ENCODE measurements at places on chromosomes 7 and 10.

- DNase-seq, result peak; percentile 65
These were observed 9.9 kb upstream of the SRRM3 start for GRCh38 chr7:76191783-76192240.

DNA sequence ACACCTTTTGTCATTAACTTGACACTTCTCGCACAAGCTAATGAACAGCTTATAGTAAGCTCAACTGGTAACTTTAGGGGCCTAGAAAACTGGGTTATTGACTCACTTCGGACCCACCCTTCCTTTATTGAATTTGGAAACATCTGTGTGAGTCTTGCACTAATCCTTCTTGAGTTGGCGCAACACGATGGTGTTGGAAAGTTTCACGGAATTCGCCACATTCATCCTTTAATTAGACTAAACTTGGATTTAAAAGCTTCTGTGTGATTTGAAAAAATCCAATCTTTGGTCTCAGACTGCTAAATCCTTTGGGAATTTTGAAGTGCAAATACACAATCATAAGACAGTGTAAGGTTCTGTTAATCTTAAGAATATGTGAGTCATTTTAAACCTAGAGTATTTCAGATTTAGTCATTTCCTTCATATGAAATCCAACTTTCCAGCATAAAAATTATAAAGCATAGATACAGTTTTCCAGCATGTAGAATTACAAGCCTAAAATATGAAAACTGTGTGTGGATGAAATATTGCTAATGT, 15.1 kb downstream of the FZD8 start:
- no peak for DNase-seq

DNA sequence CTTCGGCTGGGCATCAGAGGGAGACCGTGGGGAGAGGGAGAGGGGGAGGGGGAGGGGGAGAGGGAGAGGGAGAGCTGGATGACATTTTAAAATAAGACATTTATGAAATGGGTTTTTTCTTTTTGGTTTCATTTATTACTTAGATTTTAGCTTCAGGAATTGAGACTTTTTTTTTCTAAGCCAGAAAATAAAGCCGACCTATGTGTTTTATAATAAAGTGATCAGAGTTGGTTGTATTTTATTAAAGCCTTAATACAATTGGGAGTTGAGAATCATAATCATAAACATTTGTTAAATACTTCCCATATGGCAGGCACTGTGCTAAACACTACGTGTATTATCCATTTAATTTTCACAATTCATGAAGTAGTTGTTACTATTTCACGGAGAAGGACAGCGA, 70.2 kb downstream of the INPP5F start:
- DNase-seq, result no peak

DNA sequence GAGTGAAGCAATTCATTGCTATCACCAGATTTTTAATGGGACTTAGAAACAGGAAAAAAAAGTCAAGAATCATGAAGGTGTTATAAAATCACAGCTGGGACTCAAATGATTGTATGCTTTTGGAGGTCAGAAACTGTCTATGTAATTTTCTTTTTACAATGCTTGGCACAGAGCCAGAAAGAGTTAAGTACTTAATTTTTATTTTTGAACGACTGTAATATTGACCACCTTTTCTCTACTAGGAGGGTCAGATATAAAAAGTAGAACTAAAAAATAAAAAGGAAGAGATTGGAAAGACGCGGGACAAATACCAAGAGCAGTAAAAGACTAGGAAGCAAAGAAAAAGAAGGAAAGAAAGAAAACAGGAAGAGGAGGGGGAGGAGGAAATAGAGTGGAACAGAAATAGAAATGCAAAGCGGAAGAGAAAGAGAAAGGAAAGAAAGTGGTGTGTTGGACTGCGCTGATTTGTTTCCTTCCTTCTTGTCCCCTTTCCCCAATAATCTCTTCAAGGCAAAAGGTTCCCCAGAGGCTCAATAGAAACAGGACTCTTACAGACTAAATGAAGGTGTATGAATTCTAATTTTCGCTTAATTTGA, 23.2 kb upstream of the C1GALT1 start:
- DNase-seq, result peak; percentile 44

DNA sequence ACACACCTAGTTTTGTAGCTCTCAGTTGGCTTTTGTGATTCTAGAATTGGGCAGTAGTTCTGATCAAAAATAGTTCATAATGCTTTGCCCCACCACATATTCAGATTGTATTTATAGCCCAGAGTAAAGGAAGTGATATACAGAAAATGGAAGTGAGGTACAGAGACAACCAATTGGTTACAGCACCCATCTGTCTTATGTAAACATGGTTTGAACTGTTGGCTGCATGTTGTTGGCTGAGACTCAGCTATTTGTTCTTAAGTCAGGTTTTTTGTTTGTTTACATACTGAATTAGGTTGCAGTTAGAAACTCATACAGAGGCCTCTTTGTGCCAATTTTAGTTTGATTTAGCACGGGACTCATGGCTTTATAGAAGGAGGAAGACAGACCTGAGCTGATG, 158.9 kb upstream of the GPR26 start:
- DNase-seq, result no peak

DNA sequence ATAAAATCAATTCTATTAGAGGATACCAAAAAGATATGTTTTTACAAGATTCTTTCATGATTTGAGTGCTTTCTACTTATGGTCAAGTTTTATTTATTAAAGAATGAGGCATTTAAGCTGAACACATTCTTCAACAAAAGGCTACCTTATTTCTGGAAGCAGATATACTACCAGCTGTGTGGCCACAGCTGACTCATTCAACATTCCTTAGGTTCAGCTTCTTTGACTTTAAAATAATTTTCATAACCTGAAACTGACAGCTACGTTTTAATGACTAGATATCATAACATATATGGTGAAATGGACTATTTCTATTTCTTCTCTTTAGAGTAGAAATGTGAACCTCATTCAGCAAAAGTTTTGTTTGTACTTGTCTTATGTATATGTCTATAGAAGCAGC, 414.2 kb upstream of the SEMA3C start:
- no peak for DNase-seq

DNA sequence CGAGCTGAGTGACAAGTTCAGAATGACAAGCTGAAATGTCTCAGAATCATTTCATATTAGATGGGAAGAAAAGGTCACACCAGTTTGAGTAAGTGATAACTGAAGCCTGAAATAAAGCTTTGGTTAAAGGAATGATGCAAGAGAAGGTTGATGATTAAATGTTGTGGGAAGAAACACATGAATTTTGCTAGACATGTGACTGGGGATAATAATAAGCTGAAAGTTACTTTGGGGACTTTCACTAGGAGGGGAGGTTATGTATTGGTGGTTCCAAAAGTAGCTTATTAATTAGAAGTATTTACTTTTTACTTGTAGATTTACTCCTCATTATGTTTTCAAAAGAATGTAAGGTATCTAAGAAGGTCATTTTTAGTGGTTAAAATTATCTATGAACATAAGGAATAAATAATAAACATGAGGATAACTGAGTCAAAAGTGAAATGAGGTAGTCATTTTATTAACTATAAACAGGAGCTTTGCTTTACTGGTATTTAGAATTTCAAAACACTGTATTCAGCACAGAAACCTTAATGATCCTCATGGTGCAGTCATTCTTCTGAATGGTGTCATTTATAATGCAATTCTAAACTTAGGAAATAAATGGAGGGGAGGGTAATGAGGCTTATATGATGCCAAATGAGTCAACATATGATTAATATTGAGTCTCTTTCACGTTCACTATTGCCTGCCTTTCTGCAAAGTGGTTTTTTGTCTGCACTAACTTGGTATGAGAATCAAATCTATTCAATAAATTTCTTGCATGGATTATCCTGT, 63.7 kb downstream of the PRKG1 start:
- no peak for DNase-seq

- no peak for DNase-seq
These were observed 34.2 kb downstream of the ADRB1 start for GRCh38 chr10:114077815-114078219.

DNA sequence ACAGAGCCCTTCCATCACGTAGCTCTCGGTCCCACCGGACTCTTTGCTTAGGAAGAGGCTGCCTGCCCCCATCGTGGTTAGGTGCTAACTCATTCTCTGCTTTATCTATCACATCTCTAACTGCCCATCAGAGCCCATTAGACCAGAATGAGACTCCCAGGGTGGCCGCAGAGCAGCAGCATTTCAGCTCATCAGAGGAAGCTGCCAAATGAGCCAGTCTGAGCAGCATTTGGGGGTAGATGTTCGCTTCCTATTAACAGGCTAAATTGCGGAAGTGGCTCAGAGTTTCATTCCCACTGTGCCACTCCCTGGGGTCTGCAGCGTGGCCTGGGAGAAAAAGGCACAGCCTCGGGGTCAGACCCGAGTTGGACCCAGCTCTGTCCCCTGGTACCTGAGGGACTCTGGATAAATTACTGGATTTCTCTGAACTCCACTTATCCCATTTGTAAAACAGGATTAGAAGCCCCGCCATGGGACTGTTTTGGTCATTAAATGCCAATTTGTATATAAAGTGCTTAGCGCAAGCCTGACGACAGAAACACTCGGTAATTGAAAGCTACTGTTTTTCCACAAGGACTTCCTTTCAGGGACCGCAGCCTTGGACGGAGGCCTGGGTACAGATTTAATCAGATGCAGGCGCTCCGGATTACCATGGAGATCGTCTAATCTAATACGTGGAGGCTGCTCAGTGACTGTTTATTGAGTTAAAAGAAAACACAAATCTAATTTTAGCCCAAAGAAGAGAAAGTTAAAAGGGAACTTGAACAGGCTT, 73.8 kb upstream of the PRLHR start:
- peak; percentile 45 for DNase-seq

GRCh38 chr10:132449051-132449810, 52.2 kb downstream of the PWWP2B start:
- DNase-seq, result peak; percentile 76

DNA sequence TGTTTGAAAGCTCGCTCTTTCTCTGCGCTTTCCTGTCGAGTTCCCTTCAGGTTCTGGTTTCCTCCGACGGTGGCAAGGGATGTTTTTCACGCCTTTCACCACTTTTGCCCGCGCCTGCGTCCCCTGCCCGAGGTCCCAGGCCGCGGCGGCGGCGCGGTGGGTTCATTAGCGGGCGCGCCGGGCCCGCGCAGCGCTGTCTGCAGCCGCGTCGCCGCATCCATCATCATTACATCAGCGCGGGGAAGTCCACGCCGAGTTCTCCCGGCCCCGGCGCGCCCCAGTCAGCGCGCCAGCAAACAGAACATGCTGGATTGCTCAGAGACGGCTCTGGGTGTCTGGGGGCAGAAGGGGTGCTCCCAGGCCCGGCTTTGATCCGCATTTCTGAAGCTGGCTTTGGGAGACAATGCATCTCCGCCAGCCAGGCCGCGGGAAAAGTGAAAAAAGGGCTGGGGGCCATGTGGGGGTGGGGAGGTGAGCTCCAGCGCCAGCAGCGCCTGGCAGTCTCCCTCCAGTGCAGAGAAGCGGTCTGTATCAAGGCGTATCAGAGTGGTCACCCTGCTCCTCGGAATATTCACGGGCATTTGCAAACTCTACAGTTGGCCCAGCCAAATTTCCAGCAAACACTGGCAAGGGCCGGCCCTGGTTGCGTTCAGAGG, 8.9 kb downstream of the GLI3 start:
- DNase-seq, result no peak

DNA sequence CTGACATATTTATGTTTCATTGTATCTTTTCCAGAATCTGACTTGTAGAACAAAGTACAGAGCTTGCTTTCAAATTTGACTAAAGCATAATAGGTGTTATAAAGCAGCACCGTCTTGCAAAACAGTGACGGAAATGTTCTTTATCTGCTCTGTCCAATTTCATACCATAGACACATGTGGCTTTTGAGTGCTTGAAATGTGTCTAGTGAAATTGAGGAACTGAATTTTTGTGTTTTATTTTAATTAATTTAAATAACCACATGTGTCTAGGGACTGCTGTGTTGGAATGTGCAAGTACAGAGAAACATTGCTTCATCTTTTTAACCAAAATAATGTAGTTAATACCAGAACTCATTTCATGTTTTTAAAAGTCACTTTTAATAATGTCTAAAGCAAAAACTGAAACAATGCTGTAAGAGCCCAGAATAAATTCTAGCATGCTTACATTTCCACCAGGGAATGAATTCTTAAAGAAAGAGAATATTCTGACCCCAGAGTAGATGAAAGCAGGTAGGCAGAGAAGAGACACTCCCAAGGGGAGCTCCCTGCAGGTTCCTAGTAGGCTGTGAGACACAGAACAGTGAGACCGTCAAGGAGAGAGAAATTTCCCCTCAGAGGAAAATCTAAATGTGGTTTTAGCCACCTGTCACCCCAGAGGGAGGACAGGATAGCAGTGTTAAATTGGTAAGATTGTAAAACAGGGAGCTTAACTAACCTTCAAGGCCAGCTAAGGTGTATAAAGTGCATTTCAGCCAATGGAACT, 175.3 kb upstream of the KMT2E start:
- DNase-seq, result no peak

DNA sequence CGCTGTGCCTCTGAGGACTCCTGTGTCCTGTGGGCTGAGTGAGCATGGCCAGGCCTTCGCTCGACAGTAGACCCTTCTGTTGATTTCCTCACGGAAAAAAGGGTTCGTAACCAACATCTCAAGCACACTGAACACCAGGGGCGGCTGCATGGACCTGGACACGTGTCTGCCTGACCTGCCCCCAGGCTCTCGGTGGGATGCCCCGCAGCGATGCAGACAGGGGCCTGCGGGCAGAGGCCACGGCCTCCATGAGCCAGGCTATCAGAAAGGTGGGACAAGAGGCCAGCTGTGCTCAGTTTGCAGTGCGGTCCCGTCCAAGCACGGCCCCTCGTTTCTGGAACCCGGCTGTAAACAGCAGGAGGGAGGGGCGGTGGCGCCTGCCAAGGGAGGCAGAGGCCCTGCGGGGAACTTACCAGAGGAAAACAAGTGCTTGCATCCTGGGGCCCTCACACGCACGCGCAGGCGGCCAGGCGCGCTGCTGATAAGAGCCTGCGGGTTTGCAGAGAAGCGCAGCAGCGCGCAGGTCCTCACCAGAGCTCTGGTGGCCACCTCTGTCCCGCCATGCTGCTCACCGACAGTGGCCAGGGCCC, 10.6 kb downstream of the GPR146 start:
- DNase-seq, result no peak

DNA sequence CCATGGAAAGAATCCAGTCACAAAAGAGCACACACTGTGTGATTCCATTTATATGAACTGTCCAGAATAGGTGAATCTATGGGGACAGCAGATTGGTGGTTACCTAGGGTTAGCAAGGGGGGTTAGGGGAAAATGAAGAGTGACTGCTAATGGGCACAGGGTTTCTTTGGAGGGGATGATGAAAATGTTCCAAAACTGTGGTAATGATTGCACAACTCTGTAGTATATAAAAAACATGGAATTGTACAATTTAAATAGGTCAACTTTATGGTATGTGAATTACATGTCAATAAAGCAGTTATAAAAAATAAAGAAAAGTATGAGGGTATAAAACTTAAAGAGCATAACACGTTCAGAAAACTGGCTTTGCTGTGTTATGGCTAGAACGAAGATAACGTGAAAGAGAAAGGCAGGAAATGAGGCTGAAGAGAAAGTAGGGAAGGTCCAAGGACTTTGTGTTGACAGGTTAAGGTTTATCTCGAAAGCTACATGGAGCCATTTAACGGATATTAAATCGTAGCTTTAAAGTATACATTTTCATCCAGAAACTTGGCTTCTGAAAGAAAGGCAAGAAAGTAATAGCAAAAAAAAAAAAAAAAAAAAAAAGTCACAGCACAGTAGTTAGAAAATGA, 26.4 kb upstream of the MSS51 start:
- no peak for DNase-seq

All from Karpas-422 (cell line).